ENCODE measurements at places on chromosomes 3 and 15. TPM values are rescaled to one million over a fixed set of nuclear protein-coding genes. Genes with fewer than 3 reads are reported as not detected.
A peak's percentile ranks its signal among the peaks of the same experiment; 100 is the strongest.

Gene CSNK1G1
- total RNA-seq = 6.7 TPM

Gene HAPLN3
- total RNA-seq = 8.9 TPM

DNA sequence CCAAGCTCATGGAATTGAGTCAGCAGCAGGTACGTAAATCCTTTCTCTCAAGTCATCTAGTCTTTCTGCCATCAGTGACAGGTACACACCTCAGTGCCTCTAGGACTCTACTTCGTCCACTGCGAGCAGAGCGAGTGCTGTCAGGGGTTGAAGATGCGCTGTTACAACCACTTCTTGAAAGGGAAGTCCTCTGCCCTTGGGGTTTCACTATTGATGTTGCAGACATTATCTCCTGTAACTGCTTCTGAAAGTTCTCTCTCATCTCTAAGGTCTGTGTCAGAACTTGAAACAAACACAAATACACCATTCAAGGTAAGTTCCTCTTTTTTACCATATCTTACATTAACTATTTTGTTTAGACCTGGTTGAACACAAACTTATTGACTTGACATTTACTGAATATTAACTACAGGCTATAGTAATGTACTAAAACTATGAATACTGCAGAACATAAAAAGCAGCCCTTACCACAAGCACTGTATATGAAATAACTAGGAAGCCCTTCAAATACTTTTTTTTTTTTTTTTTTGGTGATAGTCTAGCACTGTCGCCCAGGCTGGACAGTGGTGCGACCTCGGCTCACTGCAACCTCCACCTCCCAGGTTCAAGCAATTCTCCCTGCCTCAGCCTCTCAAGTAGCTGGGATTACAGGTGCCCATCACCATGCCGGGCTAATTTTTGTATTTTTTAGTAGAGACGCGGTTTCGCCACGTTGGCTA, 41.5 kb downstream of the TOPBP1 start:
- H3K27ac ChIP-seq = no peak overlapping the region
- no peaks in the 10 kb centered on the region for H3K27me3 ChIP-seq
- H3K4me1 ChIP-seq = no peaks in the 10 kb centered on the region
- no peak overlapping the region for H3K4me3 ChIP-seq

DNA sequence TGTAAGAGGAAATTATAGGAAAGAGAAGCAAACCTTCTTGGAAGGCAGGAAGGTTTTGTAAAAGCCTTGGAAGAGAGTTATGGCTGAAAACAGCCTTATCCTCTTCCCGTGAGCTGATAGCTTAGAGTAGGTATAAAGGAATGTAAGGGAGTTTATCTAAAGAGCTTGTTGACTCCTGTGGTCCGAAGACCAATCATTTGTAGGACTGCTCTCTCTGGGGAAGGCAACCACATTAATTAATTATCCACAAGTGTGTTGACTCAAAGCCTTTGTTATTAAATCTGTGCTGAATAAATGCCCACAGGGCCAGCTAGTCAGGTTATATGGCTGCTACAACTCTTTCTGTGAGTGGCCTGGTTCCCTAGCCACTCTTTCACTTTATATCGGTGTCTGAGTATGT, 452.1 kb upstream of the RASGRP1 start:
- no peak overlapping the region for H3K4me3 ChIP-seq
- DNase-seq = no peak
- no peaks in the 10 kb centered on the region for H3K27me3 ChIP-seq
- no peaks in the 10 kb centered on the region for H3K36me3 ChIP-seq

Gene DISP2
- under 0.01 TPM for total RNA-seq

Gene HGD
- total RNA-seq = 14.2 TPM

- H3K27ac ChIP-seq = peak overlapping the region; percentile 11
- no peak for DNase-seq
- H3K4me3 ChIP-seq = no peak overlapping the region
These were observed 43.7 kb upstream of the ROPN1 start for GRCh38 chr3:124035463-124036121.

Gene UTS2B
- not detected for total RNA-seq

DNA sequence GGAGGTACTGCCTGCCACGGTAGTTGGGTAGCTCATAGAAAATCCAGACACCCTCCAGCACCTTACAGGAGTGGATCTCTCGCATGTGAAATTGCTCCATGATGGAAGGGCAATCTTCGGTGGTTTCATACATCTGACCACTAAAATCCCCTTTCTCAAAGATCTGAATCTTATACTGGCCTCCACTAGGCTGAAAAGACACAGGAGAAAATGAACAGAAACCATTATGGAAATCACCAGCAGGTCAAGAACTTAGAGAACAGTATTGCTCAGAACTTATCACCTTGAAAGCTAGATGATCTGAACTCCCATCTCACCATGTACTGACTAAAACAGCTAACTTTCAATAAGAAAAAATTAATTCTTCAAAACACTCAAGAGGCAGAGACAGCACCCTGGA, 5.4 kb downstream of the CRYGS start:
- H3K4me3 ChIP-seq = no peak overlapping the region
- no peaks in the 10 kb centered on the region for H3K36me3 ChIP-seq
- no peak overlapping the region for H3K27ac ChIP-seq
- no peaks in the 10 kb centered on the region for H3K27me3 ChIP-seq

Gene GMNC
- total RNA-seq = 1.3 TPM

DNA sequence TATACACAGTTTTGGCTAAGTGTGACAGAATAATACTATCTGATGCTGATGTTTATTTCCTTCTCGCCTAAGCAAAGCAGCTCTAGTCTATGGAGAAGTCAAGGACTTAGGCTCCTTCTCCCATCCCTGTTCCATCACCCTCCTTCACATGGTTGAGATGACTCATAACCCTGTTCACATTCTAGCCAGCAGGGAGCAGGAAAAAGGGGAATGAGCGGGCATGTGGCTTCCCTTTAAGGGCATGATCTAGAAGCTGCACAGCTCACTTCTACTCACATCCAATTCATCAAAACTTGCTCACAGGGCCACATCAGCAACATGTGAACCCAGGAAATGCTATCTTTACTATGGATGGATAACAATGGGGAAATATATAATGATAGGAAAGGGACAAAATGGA, 40.9 kb downstream of the CBLB start:
- no peak for DNase-seq
- H3K4me1 ChIP-seq = peaks cover 11% of the 10 kb centered on the region
- no peak overlapping the region for H3K4me3 ChIP-seq
- no peaks in the 10 kb centered on the region for H3K36me3 ChIP-seq

- DNase-seq = no peak
- no peak overlapping the region for H3K4me3 ChIP-seq
- no peaks in the 10 kb centered on the region for H3K36me3 ChIP-seq
- peaks cover 2% of the 10 kb centered on the region for H3K4me1 ChIP-seq
These were observed 92.6 kb downstream of the CHDH start for GRCh38 chr3:53753518-53754183.

DNA sequence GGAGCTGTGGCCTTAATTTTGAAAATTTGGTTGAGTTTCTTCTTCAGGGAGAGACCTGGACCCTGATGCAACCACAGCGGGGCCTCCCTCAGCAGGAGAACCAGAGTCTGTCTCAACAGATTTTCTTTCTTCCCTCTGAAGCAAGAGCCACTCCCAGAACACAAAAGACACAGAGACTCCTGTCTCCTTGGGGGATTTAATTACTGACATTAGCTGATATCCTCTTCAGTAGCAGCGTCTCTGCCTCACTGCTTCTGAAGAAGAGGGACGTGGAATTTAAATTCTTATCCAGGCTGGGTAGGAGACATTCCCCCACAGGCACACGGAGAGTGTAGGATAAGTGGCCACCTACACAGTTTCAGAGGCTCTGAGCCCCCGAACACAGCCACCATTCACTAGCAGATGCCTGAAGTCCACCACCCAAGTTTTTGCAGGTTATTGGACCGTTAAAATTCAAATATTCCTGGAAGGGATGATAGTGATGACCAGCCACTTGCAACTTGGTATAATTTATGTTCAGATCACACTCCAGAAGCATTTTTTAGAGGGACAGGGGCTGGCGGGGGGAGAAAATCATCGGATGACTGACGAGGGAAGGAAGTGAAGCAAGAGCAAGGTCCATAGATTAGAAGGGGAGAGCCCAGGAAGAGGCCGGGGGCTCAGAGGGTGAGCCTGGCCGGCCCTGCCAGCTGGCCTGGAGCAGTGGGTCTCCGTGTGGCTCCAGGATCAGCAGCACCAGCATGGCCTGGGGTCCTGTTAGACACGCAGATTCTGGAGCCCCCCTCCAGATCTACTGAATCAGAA, 109.7 kb downstream of the BDH1 start:
- no peaks in the 10 kb centered on the region for H3K36me3 ChIP-seq
- no peaks in the 10 kb centered on the region for H3K27me3 ChIP-seq
- no peaks in the 10 kb centered on the region for H3K4me1 ChIP-seq
- no peak overlapping the region for H3K27ac ChIP-seq
- DNase-seq = no peak

Gene MNS1
- 1.6 TPM for total RNA-seq

GRCh38 chr3:56467108-56467507, 1.2 kb downstream of the ERC2 start:
- H3K27me3 ChIP-seq = no peaks in the 10 kb centered on the region
- peaks cover 13% of the 10 kb centered on the region for H3K4me1 ChIP-seq
- peak overlapping the region; percentile 39 for H3K4me3 ChIP-seq

Gene TSC22D2
- 15.8 TPM for total RNA-seq

GRCh38 chr15:48421362-48421761, 90.1 kb downstream of the DUT start:
- no peak for DNase-seq
- H3K4me3 ChIP-seq = no peak overlapping the region
- no peaks in the 10 kb centered on the region for H3K36me3 ChIP-seq
- no peak overlapping the region for H3K27ac ChIP-seq

Gene SUCNR1
- 0.26 TPM for total RNA-seq

- H3K4me3 ChIP-seq = no peak overlapping the region
- H3K4me1 ChIP-seq = no peaks in the 10 kb centered on the region
- H3K27me3 ChIP-seq = no peaks in the 10 kb centered on the region
- H3K36me3 ChIP-seq = no peaks in the 10 kb centered on the region
- no peak overlapping the region for H3K27ac ChIP-seq
These were observed 220.3 kb downstream of the SOX2 start for GRCh38 chr3:181932039-181932438.

DNA sequence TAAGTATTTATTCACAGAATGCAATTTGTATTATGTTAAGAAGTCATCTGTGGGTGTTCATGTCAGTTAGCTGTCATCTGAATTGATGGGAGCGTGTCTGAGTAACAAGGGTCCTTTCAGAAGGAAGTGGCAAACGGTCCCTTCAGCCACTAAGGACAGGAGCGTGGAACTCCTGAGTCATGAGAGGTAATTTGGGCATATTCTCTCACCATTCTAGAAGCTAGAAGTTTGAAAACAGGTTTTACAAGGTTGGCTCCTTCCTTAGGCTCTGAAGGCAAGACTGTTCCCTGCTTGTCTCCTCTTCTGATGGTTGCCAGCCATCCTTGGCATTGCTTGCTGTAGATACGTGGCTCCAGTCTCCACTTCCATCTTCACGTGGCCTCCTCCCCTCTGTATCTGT, 19.7 kb downstream of the ABHD2 start:
- H3K4me3 ChIP-seq = no peak overlapping the region

- no peak overlapping the region for H3K4me3 ChIP-seq
- H3K36me3 ChIP-seq = no peaks in the 10 kb centered on the region
- no peaks in the 10 kb centered on the region for H3K27me3 ChIP-seq
- no peaks in the 10 kb centered on the region for H3K4me1 ChIP-seq
- no peak overlapping the region for H3K27ac ChIP-seq
These were observed 15.5 kb downstream of the TMEM40 start for GRCh38 chr3:12743583-12743982.

- no peak for DNase-seq
- no peak overlapping the region for H3K27ac ChIP-seq
- H3K4me3 ChIP-seq = no peak overlapping the region
- no peaks in the 10 kb centered on the region for H3K27me3 ChIP-seq
- no peaks in the 10 kb centered on the region for H3K36me3 ChIP-seq
These were observed 14.5 kb downstream of the PCSK6 start for GRCh38 chr15:101474983-101475382.

- H3K27ac ChIP-seq = no peak overlapping the region
- H3K36me3 ChIP-seq = peaks cover 5% of the 10 kb centered on the region
- H3K27me3 ChIP-seq = no peaks in the 10 kb centered on the region
- H3K4me1 ChIP-seq = peaks cover 7% of the 10 kb centered on the region
These were observed 8.6 kb downstream of the PKM start for GRCh38 chr15:72222393-72222792.

GRCh38 chr3:41204369-41204768, 5.1 kb downstream of the CTNNB1 start:
- peaks cover 80% of the 10 kb centered on the region for H3K4me1 ChIP-seq
- no peak for DNase-seq
- no peak overlapping the region for H3K4me3 ChIP-seq
- H3K27me3 ChIP-seq = no peaks in the 10 kb centered on the region

Gene ARL13B
- 6.7 TPM for total RNA-seq

- H3K27me3 ChIP-seq = no peaks in the 10 kb centered on the region
- no peaks in the 10 kb centered on the region for H3K4me1 ChIP-seq
- H3K36me3 ChIP-seq = no peaks in the 10 kb centered on the region
These were observed 23.7 kb downstream of the NEK10 start for GRCh38 chr3:27345493-27345892.

- H3K4me1 ChIP-seq = peaks cover 16% of the 10 kb centered on the region
- DNase-seq = no peak
- H3K4me3 ChIP-seq = no peak overlapping the region
- no peaks in the 10 kb centered on the region for H3K27me3 ChIP-seq
These were observed 82.8 kb downstream of the FOXP1 start for GRCh38 chr3:71500696-71501095.

- H3K4me3 ChIP-seq = no peak overlapping the region
- peak overlapping the region; percentile 48 for H3K27ac ChIP-seq
- H3K4me1 ChIP-seq = peaks cover 55% of the 10 kb centered on the region
- H3K27me3 ChIP-seq = no peaks in the 10 kb centered on the region
- peak; percentile 52 for DNase-seq
These were observed 17.1 kb downstream of the TJP1 start for GRCh38 chr15:29805043-29805707.

DNA sequence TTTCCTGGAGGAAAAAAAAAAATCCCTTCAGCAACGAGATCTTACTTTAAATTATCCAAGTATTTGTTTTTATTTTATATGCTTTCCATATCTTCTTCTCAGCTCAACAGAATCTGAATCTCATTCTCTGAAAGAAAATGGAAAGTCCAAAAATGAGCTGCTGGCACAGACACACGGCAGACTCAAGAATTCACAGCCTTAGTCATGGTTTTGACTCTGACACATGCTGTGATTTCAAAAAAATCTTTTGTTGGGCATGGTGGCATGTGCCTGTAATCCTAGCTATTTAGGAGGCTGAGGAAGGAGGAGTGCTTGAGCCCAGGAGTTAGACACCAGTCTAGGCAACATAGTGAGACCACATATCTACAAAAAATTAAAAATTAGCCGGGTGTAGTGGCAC, 565.0 kb downstream of the MAGI1 start:
- no peaks in the 10 kb centered on the region for H3K36me3 ChIP-seq
- no peak for DNase-seq
- no peaks in the 10 kb centered on the region for H3K27me3 ChIP-seq
- H3K27ac ChIP-seq = no peak overlapping the region
- H3K4me3 ChIP-seq = no peak overlapping the region

GRCh38 chr15:92161039-92161670, 232.5 kb upstream of the ST8SIA2 start:
- H3K36me3 ChIP-seq = no peaks in the 10 kb centered on the region
- peaks cover 10% of the 10 kb centered on the region for H3K4me1 ChIP-seq
- no peak overlapping the region for H3K4me3 ChIP-seq
- DNase-seq = no peak

- H3K27ac ChIP-seq = no peak overlapping the region
- H3K4me3 ChIP-seq = no peak overlapping the region
- H3K36me3 ChIP-seq = no peaks in the 10 kb centered on the region
- H3K4me1 ChIP-seq = peaks cover 16% of the 10 kb centered on the region
- DNase-seq = peak; percentile 14
These were observed 41.7 kb downstream of the RAB27A start for GRCh38 chr15:55247766-55248427.

- no peak overlapping the region for H3K4me3 ChIP-seq
- DNase-seq = no peak
- H3K27ac ChIP-seq = no peak overlapping the region
- no peaks in the 10 kb centered on the region for H3K4me1 ChIP-seq
- H3K27me3 ChIP-seq = no peaks in the 10 kb centered on the region
These were observed 117.6 kb downstream of the FMN1 start for GRCh38 chr15:33076937-33077336.

Gene ZBTB11
- total RNA-seq = 20.5 TPM
